KG1 (cell line): ENCODE measurements at places on chromosomes 6 and 20.

- DNase-seq, result no peak
Observed at GRCh38 chr20:49388744-49389143, 93.7 kb downstream of the KCNB1 start.

DNA sequence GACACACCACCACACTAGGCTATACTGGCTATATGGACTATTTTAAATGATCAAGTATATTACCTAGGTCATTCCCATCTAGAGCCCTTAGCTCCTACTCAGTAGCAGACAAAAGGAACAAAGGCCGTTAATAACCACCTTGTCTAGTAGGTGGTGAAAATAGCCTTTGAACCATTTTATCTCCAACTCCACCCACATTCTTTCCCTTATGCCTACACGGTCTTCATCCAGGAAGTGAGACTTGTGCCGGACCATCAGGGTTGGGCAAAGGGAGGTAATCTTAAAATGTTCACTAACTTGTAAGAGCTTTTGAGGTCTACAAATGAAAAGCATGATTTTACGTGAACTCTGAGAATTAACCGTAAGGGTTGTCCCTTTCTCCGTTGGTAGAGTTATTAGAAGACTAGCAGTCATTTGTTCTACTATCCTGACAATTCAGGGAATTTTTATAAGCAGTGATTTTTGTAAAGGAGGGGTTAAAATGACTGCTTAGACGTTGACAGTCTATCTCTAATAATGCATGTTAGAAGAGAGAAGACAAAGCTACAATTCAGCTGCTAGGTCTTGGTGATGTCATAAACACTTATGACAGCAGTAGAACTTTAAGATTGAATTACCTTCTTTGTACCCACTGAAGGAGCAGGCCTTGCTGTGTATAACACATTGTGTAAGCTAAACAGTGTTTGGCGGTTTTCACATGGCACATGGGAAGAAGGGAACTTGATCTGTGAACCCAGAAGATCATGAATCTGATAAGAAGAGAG is 371.8 kb upstream of the JAG1 start:
- DNase-seq, result no peak

GRCh38 chr6:132571774-132572173 is 1.7 kb downstream of the TAAR6 start:
- DNase-seq, result no peak

DNA sequence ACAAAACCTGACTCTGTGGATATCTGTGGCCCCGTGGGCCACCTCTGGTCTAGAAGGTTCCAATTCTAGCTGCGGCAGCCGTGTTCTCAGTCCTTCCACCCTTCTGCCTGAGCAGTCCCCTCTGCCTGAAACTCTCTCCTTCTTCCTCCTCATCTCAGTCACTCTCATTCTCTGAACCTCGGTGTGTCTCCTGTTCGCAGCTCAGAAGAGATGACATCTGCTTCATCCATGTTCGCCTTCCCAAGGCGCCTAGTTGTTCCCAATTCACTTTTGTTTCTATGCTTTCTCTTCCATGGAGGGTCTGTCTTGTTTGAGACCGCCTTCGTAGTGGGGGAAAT is 95.5 kb downstream of the CEBPB start:
- DNase-seq, result no peak

GRCh38 chr6:110495949-110496348 is 19.5 kb upstream of the SLC22A16 start:
- no peak for DNase-seq

GRCh38 chr6:157488716-157489118 is 107.7 kb downstream of the ZDHHC14 start:
- no peak for DNase-seq

- peak; percentile 62 for DNase-seq
Observed at GRCh38 chr20:24948939-24949679, at the start of gene CST7. CST7 (plus strand) TSS chr20:24949269; CDS start chr20:24949506, 237 bp downstream.

- DNase-seq, result no peak
Observed at GRCh38 chr20:34815636-34816035, 9.8 kb downstream of the NCOA6 start.

- DNase-seq, result no peak
Observed at GRCh38 chr6:8819446-8819845, 384.1 kb upstream of the SLC35B3 start.

DNA sequence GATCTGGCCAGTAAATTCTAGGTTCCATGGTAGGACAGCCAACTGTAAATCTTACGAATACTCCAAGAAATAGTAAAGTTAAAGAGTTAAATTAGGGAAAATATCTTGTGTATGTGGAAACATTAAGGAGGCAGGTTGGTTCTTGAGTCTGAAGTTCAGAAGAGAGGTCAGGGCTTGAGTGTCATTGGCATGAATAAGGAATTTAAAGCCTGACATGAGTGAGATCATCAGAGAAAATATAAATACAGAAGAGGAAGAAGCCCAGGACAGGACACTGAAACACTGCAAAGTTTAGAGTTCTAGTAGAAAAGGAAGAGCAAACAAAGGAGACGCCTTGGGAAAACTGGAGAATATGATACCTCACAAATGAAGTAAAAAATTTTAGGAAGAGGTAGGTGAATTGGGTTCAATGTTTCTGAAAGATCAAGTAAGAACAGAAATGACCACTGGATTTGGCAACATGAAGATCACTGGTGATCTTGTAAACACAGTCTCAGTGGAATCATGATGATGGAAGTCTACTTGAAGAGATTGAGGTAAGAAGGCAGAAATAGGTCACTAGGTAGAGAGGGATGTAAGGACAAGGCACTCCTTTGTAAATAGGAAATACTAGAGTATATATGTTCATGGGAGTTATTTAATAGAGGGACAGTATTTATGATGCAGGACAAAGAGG is 41.6 kb upstream of the SYNCRIP start:
- no peak for DNase-seq

DNA sequence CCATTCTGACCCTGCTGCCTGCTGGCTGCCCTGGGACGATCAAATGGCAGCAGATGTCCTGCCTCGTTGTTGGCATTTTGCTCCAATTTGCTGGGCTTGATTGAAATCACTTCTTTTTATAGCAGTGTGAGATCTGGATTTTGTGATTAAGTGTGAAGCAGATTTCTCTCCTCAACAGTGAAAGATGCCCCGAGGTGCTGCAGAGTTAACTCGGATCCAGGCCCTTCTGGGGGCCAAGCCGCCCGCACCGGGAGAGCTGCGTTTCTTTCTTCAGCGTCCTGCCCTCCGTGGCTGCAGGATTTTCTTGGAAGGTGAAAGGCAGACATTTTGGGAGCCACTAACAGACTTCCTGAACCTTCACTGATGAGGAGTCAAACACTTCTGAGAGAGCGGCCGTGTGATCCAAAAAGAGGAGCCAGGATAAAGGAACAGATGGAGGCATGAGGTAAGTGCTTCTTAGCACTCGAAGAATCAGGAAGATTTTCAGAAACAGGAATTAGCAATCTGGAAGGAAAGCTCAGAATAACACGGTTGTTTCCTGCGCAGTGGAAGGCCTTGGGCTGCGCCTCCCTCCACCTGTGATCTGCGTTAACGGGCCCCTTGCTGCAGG is 139.5 kb upstream of the AFDN start:
- DNase-seq, result no peak

DNA sequence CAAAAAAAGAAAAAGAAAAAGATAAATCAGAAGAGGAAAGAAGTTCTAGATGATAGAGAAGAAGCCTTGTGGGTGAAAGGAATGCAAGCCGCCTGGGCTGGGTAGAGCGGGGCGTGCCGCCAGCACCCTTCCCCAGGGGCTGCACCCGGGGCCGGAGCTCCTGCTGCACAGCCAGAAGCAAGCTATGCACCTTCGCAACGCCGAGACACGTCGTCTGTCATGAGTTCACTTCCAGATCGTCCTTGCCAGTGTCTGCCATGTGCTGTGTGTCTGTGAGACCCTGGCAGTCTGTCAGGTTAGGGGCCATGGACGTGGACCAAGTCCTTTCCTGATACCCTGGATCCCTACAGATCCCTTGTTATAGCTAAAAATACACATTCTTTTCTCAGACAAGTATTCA is 25.5 kb upstream of the ADRM1 start:
- no peak for DNase-seq

- DNase-seq, result no peak
Observed at GRCh38 chr6:6722195-6722594, 133.7 kb downstream of the LY86 start.

GRCh38 chr6:14732844-14733757 is 512.8 kb upstream of the JARID2 start:
- no peak for DNase-seq
